ENCODE measurements at places on chromosomes 16 and 17. TPM values are rescaled to one million over a fixed set of nuclear protein-coding genes. Genes with fewer than 3 reads are reported as not detected.

Gene NPIPA3
- polyA plus RNA-seq = not detected

Gene COPZ2
- 22.4 TPM for polyA plus RNA-seq

Gene SUMO2
- 160 TPM for polyA plus RNA-seq

- peaks cover 5% of the 10 kb centered on the region for H3K4me1 ChIP-seq
- H3K27me3 ChIP-seq = no peaks in the 10 kb centered on the region
- H3K27ac ChIP-seq = peak overlapping the region; percentile 98
- peaks cover 41% of the 10 kb centered on the region for H3K36me3 ChIP-seq
Observed at GRCh38 chr17:64505340-64506200, 519 bp downstream of the DDX5 start.

DNA sequence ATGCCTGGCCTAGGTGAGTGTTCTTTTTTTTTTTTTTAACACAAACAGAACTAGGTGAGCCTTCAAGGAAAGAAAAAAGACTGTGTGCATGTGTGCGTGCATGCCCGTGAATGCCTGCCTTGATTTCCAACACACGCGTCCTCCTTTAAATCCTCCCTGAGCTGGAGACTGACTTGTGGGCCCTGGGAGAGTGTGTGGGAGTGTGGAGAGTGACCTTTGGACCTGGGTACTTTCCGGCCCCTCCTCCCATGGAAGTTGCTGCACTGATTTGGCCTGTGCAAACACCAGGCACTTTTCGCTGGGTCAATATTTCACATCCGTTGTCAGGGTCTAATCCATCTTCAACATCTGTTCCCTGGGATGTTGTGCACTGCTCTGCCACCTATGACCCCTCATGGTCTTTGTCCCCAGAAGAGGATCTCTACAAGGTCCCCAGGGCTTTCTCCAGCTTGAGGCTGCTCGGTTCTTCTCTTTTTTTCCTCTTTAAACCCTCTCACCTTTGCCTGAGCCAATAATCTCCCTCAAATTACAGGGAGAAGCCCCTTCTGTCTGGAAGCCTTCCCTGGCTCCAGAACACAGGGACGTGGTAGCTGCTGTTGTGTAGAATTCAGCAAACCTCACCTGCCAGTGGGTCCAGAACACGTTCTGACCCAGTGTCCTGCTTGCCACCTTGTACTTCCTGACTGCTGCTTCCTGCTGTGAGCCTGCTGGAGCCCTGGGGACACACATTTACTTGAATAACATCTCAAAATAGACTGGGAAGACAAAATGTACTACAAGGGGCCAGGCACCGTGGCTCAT is 20.8 kb upstream of the ATP5MC1 start:
- no peak overlapping the region for H3K4me3 ChIP-seq
- peak; percentile 68 for DNase-seq
- no peaks in the 10 kb centered on the region for H3K36me3 ChIP-seq
- peaks cover 10% of the 10 kb centered on the region for H3K4me1 ChIP-seq

GRCh38 chr16:49757559-49758069 is 98.3 kb downstream of the ZNF423 start:
- no peak overlapping the region for H3K4me3 ChIP-seq
- H3K27me3 ChIP-seq = no peaks in the 10 kb centered on the region
- H3K27ac ChIP-seq = no peak overlapping the region

GRCh38 chr17:11278992-11279270 is 37.9 kb downstream of the SHISA6 start:
- H3K4me3 ChIP-seq = no peak overlapping the region
- DNase-seq = no peak
- no peak overlapping the region for H3K27ac ChIP-seq
- no peaks in the 10 kb centered on the region for H3K36me3 ChIP-seq
- no peaks in the 10 kb centered on the region for H3K4me1 ChIP-seq

Gene IGF2BP1
- polyA plus RNA-seq = not detected

DNA sequence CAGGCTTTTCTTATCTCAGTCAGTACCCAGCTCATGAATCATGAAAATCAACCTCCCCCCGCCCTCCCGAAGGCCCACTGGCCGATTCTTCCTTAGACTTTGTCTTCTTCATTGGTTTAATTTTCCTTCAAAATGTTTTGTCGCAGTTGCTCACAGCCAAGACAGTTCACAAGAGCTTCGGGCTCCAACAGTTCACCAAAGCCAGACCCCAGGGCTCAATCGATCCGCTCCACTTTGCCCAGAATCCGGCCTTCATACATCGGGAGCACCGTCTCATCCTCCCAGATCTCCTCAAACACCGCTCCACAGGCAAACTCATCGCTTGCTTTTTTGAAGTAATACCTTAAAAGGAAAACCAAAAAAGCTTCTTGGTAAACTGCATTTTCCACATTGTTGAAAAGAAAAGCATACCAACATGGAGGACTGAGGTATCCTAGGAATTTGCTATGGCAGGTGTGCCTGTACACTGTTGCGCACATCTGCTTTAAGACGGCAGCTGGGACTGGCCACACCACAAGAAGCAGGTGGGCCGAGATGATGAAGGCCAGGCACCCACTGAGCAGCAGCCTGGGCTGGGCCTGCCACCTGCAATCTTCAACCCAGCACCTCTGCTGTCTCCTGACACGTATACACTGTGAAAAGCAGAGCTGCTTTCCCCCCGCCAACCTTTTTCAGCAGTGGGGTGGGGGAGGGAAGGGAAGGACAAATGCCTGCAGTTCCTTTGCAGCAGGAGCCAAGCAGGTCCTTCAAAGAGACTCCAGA is 31.5 kb downstream of the AXIN2 start:
- H3K4me3 ChIP-seq = no peak overlapping the region

- no peaks in the 10 kb centered on the region for H3K27me3 ChIP-seq
- H3K4me1 ChIP-seq = peaks cover under 1% of the 10 kb centered on the region
- no peak overlapping the region for H3K27ac ChIP-seq
Observed at GRCh38 chr16:66204756-66205155, 161.7 kb upstream of the CDH5 start.

Gene ABCA8
- 16.5 TPM for polyA plus RNA-seq

DNA sequence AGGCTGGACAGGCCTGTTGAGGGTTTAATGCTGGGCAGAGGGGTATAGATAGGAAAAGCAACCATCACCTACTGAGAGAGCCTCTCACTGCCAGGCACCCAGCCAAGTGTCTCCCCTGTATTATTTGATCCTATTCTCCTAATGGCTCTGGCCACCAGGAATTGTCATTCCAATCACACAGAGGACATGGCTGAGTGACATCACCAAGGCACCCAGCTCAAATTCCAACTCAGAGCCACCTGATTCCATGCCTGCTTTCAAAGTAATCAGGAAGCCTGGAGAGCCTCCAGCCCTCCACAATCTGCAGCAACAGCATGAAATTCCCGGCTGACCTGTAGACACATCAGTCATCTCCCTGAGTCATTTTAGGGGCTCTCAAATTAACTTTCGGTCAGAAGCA is 368.9 kb upstream of the C16orf82 start:
- H3K36me3 ChIP-seq = no peaks in the 10 kb centered on the region
- no peak for DNase-seq
- H3K27ac ChIP-seq = no peak overlapping the region
- H3K4me3 ChIP-seq = no peak overlapping the region
- no peaks in the 10 kb centered on the region for H3K4me1 ChIP-seq

Gene RAD51C
- polyA plus RNA-seq = 6.9 TPM

Gene NGFR
- 10.3 TPM for polyA plus RNA-seq

Gene SLC16A13
- 43.2 TPM for polyA plus RNA-seq
